ENCODE measurements at places on chromosomes 7 and 10.

GRCh38 chr7:79548727-79549126 lies 95.3 kb upstream of the MAGI2 start:
- no peak for DNase-seq

DNA sequence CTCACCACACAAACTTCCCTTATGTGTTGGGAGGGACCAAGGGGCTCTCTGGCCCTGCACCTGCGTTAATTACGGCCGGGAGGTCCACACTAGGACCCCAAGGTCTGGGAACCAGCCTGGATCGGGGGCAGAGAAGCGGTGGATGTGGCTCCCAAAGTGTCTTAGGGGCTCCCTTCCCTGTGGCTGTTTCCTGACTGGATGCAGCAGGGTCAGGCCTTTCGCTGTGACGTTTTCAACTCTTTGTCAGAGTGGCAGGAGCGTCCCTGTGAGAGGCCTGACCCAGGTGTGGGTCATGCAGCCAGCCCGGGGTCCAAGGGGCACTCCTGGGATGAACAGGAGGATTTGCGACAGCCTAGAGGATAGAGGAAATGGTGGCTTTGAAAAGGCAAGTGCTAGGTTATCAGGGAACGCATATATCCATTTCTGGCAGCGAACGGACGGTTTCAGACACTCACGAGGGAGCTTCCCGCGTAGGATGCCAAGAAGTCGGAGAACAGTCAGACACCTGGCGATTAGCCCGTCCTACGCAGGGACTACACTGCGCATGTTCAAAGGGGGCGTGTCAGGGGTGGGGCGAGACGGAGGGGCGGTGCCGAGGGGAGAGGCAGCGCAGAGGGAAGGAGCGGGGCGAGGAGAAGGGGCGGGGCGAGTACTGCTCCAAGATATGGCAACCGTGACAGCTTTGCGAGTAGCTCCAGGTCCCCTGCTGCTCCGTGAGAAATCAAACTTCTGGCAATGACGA lies 46.2 kb upstream of the ZNF716 start:
- no peak for DNase-seq

- DNase-seq = no peak
These were observed 1270.9 kb downstream of the TYW1 start for GRCh38 chr7:68267486-68267885.

DNA sequence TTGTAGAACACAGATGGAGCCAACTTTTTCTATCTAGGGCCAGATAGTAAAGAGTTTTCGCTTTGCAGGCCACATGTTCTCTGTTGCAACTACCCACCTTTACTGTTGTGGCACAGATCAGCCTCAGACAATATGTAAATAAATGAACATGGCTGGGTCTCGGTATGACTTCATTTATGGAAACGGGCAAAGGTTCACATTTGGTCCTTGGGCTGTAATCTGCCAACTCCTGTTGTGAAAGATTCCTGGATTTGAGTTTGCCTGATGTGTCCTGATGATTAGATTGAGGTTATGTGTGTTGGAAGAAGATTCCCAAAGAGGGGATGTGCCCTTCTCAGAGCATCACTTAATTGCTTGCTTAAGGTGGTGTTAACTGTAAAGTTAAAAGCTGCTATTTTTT lies 38.2 kb downstream of the RBM20 start:
- no peak for DNase-seq

GRCh38 chr10:35035606-35036005 lies 54.5 kb downstream of the CUL2 start:
- no peak for DNase-seq

DNA sequence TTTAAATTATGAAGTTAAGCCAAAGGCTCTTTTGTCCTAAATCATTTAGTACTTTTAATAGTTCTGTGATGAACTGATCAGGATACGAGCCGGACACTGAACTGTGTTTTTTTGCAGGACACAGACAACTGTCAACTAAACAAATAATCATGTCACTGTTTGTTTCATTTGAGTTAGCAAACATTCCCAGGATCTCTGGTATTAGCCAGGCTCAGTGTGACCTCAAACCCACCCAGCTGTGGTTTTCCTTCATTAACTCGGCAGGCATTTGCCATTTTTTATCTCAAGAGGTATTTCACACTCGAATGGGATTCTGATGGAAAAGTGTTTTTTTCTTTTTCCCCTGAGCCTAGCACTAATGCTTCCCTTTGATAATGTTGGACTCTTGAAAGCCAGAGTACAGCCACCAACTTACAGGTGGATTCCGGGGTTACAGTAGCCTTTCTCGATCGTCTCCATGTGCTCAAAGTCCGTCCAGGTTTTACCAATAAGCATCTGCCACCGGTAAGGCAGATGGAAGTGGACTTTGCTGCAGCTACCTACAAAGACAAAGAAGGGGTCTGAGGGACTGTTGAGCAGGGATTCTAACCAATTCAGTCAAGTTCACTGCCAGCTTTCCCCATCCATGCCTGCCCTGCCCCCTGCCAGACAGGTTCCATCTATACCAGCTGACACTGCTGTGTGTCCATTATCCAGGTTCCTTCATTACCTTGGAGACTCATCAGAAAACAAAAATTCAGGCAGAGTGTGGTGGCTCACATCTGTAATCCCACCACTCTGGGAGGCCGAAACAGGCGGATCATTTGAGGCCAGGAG lies 33.4 kb downstream of the ZC3HAV1 start:
- no peak for DNase-seq

GRCh38 chr10:6336016-6336415 lies 133.3 kb downstream of the PFKFB3 start:
- DNase-seq = no peak

DNA sequence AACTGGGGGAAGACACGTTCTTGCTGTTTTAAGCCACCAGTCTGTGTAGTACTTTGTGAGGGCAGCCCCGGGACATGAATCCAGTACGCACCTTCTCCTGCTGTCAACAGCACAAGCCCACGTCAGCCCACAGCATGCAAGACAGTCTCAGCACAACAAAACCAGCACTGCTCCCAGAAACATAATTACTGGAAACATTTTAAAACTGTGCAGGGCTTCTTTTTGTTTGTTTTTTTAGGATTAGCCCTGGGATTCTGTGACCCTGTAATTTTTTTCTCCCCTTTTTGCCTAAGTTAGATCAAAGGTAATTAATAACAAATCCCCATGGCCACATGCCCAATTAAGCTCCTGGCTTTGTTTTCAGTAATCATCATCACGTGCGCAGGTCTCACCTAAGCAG lies 87.5 kb downstream of the VOPP1 start:
- no peak for DNase-seq

DNA sequence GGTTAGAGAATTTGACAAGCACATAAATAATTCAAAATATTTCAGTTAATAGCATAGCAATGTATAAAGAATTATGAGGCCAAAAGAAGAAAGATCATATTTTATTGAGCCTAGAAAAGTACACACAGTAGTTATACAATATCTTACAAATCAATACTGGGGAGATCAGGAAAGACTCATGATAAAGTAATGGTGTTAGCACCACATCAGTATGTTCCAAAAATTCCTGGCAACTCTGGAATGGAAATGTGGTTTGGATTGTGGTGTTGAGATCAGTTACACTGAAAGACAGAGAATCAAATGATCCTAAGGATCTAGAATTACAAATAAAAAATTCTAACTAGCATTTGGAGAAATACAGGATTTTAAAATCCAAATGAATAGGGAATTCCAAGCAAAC lies 420.5 kb upstream of the CNTNAP2 start:
- no peak for DNase-seq

- no peak for DNase-seq
These were observed 34.6 kb downstream of the TRIM8 start for GRCh38 chr10:102678842-102679289.

GRCh38 chr7:21125297-21125696 lies 302.6 kb upstream of the SP4 start:
- DNase-seq = no peak

GRCh38 chr10:80444124-80444523 lies 10.0 kb upstream of the TSPAN14 start:
- DNase-seq = no peak

DNA sequence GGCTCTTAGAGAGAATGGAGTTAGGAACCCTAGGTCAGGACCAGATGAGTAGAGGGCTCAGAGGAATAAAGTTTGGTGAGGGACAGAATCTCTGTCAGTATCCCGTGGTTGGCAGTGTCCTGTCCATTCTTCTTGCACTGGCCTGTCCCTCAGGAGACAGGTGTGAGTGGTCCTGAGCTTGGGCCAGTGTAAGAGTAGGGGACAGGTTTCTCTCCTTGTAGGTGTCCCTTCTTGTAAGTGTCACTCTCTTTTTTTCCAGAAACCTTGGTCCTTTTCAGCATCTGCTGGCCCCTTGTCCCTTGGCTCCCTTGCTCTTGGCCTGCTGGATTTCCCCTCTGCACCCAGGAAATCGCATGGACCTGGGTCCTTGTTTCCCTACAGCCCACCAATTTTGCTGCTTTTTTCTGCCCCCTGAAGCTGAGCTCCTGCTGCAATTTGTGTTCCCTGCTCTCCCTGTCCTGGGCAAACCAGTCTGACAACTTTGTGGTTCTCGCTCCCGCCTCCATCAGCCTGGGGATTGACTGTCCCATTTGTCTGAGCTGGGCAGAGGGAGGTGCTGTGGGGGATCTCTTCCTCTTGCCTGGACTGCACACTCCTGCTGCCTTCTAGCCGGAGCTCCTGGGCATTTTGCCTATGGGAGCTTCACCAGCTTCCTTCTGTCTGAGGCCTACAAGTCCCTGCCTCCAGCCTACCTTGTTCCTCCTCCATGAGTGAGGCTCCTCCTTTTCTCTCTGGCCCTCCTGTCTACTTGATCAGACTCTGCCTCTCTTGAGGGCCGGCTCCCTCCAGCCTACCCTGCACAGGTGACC lies 6.5 kb downstream of the TSPAN14 start:
- DNase-seq = no peak

DNA sequence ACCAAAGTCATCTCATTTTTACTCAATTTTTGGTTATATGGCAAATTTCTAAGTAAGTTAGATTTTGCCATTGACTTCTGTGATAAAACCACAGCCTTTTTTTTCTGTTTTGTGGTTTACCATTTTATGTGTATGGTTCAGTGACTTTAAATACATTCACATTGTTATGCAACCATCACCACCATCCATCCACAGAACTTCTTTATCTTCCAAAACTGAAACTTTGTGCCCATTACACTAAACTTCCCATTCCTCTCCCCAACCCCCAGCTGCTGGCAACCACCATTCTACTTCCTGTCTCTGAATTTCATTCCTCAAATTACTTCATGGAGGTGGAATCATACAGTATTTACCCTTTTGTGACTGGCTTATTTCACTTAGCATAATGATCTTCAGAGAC lies 280.4 kb upstream of the TCERG1L start:
- no peak for DNase-seq
